ENCODE measurements at places on chromosomes 1 and 21.

GRCh38 chr21:32463889-32464300, 51.4 kb downstream of the EVA1C start:
- DNase-seq = no peak

- no peak for DNase-seq
These were observed 34.3 kb downstream of the ZYG11A start for GRCh38 chr1:52876843-52877242.

- DNase-seq = no peak
These were observed 304 bp downstream of the PLPPR5 start for GRCh38 chr1:99004254-99004860.

DNA sequence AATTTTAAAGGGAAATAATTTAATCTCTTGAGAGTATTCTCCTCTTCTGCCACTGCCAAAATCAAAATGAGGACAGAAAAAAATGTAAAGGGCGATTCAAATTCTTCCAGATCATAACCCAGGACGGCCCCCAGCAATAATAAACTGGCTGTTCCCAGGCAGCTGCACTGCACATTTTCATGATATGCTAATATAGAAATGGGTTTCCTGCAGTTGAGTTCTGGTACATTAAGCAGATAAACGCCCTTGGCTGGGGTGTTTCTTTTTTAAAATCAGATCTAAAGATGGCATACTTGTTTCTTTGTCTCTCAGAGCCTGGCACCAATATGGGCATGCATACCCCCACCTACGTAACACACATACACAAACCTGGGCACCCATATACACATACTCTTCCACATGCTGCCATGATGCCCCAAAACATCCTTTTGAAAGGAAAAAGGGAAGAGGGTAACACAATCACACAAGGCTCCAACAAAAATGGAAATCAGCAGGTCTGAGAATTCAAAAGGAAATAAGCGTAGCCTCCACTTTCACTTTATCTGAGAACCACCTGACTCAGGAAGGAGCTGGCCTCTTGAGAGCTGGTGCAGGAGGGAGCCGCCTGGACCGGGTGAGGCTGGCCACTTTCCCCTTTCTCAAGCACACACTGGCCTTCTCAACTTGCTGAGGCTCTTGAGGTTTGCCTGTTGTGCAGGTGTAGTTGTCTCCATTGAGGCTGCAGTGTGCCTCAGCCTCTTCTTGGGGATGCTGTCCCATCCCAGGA, 653.4 kb downstream of the KIF26B start:
- no peak for DNase-seq

- DNase-seq = no peak
These were observed 17.8 kb downstream of the TMEM50A start for GRCh38 chr1:25355841-25356395.

DNA sequence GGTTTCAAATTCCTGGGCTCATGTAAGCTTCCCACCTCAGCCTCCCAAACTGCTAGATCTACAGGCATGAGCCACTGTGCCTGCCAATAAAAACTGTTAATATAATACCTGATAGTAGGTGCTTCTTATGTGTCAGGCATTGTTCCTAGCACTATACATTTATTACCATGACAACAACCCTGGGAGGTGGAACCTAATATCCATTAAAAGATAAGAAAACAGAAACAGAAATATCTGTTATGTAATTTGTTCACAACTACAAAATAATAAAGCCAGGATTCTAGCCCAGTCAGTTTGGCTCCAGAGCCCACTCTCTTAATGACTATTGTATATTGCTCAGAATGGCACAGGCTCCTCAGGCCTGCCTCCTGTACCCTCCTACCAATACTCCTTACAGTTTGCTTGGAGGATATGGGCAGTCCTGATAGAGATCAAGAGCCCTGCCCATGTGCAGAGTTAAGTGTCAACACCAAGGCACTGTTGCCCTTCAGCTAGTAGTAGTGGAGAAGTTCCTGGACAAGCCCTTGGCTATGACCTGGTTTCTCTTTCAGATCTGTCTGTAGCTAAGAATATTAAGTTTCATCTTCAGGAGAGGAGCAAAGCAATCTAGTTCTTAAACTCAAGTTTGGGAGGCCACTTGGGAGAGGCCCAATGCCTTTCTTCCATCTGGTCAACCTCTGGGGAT, 22.4 kb downstream of the RPL5 start:
- DNase-seq = no peak

DNA sequence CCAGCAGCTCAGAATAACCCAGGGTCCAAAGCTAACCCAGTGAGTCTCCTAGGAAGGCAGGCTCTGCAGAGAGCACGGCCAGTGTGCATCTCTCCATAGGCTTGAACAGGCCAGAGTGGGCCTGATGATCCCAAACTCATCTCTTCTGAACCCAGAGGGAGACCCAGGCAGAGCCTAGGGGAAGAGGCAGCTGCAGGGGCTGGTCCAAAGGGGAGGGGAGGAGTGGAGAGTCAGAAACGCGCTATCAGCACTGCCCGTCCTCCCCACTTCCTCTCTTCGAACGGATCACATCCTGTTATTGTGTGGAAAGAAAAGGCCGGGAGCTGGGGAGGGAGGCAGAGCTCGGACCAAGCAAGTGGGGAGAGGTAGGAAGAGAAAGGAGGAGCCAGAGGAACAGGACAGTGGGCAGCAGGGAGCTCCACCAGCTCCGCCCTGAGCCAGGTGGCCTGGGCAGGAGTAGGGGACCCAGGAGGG, 20.2 kb downstream of the TAL1 start:
- no peak for DNase-seq

GRCh38 chr1:146012703-146013558, 8.6 kb downstream of the HJV start:
- peak; percentile 61 for DNase-seq

GRCh38 chr1:161177112-161177935, at the start of gene B4GALT3:
Gene B4GALT3 (minus strand): TSS chr1:161177507. CDS start chr1:161176060, 1,447 bp downstream.
- no peak for DNase-seq

DNA sequence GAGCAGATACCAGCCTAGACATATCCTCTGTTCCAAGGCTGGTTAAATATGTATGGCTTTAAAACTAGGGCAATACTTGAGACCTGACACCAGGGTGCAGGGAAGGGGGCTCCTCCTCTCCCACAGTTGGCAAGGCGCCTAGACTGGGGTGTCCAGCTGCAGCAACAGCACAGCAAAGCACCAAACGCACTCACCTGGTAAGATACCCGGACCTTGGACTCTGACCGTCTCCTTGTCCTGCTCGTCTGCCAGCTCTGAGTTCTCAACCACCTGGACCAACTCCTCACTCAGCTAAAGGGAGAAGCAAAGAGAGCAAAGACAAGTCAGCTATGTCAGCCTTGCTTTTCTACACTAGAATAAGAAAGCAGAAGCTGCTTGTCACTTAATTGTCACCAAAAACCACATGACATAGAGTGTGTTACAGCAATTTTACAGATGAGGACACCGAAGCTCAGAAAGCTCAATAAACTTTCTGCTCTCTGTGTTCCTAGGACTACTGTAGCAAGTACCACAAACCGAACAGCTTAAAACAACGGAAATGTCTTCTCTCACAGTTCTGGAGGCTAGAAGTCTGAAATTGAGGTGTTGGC, 4.4 kb downstream of the PACC1 start:
- no peak for DNase-seq

DNA sequence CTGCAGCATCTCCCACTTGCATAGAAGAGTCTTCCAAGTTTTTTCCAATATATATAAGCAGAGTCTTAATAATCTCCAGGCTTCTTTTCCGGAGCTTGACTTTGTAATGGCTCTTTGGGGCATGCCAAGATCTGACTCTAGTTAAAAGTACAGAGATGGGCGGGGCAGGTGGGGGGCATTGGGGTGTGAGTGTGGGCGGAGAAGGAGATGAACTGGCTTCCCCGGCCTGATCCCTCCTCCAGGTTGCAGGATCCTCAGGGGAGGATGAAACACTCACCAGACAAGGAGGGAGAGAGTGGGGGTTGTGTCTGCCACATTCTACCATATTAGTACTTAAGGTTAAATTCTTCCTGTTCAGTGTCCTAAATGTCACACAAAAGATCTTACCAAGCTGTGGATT, 23.0 kb downstream of the S100A10 start:
- no peak for DNase-seq

GRCh38 chr1:38926091-38926490, 15.5 kb downstream of the RHBDL2 start:
- no peak for DNase-seq
